SK-MEL-5 (cell line): ENCODE measurements at places on chromosomes 6 and 20. TPM values are rescaled to one million over a fixed set of nuclear protein-coding genes. Genes with fewer than 3 reads are reported as not detected.

GRCh38 chr6:147802459-147802858 lies 294.0 kb downstream of the SAMD5 start:
- no peak for DNase-seq

DNA sequence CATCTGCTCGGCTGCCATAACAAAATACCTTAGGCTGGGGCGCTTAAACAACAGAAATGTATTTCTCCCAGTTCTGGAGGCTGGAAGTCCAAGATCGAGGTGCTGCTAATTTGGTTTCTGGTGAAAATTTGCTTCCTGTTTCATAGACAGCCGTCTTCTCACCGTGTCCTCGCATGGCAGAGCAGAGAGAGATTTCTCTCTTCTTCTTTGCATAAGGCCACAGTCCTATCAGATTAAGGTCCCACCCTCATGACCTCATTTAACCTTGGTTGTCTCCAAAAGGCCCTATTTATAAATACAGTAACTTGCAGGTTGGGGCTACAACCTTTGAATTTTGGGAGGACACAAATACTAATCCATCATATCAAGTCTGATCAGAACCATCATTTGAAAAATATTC lies 544.3 kb downstream of the KIF16B start:
- no peak for DNase-seq

GRCh38 chr6:85191656-85192055 lies 258.2 kb upstream of the NT5E start:
- no peak for DNase-seq

- DNase-seq, result no peak
Observed at GRCh38 chr20:25216199-25216945, 20.9 kb downstream of the ENTPD6 start.

- DNase-seq, result peak; percentile 49
Observed at GRCh38 chr6:85404564-85405174, 45.2 kb upstream of the NT5E start.

DNA sequence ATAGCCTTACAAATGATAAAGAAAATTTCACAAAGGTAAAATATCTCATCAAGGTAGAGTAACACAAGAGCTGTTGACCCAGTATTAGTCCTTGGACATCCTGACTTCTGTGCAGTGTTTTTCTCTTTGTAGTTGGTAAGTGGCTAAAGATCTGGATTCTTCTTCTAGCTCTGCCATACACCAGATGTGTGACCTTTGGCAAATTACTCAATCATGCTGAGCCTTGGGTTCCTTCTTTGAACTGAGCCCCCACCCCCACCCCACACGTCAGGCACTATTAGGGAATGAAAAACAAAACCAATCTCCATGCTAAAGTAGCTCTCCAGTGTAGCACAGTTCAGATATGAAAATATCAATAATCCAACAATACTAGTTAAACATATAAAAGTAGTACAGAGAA lies 15.1 kb upstream of the TRIM39 start:
- DNase-seq, result no peak

- DNase-seq, result no peak
Observed at GRCh38 chr20:20734475-20734948, 22.1 kb upstream of the RALGAPA2 start.

DNA sequence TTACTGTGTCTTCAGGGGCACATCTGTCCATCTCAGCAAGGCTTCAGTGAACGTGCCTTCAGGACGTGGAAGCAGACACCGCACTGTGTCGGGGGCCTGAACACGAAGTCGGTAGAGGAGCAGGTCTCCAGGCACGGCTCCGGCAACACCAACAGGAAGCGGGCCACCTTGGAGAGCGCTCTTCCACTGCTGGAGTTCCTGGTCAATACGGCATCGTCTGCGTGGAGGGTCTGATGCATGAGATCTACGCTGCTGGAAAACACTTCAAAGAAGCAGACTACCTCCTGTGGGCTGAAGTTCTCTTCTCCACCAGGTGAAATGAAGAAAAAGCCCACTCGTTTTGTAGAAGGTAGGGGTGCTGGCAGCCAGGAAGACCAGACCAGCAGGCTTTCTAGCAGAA lies 69.3 kb upstream of the SLCO4A1 start:
- no peak for DNase-seq

GRCh38 chr20:48841875-48842529 lies 14.2 kb upstream of the PREX1 start:
- DNase-seq, result no peak

- DNase-seq, result no peak
Observed at GRCh38 chr6:76250666-76251065, 178.2 kb upstream of the IMPG1 start.

- no peak for DNase-seq
Observed at GRCh38 chr6:125794342-125795137, 3.8 kb downstream of the NCOA7 start.

DNA sequence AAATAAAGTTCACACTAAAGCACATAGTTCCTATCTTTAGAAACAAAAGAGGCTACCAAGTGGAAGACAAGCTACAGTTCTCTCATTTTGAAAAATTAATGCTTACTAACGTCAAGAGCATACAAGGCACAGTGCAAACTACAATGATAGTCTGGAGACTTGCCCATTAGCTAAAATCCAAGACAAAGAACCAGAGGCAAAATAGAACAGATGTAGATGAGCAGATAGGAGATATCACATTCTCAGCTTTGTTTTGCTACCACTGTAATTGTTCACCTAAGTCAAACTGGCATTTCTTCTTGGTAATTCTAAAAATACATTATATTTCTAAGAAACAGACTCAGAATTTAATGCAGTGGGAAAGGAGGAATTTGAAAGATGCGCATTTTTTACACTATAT lies 5.2 kb downstream of the TMEM30A start:
- no peak for DNase-seq

GRCh38 chr6:118812970-118813369 lies 81.0 kb upstream of the ASF1A start:
- no peak for DNase-seq

DNA sequence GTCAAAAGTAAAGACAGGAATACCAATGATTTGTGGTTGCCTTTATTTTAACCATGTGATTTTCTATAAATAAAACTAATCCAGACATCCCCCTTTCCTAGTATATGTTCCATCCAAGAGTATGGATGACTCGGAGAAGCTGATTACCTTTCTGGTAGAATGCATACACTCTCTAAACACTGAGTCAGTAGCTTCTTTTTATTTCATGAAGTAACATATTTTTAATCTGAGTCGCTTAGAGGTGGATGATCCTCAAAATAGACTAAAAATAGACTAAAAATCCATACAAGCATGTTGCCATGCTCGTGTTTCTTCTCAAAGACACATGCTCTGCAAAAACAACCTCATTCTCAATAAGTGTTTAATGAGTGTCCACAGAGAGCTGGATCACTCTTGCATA lies 263.7 kb downstream of the COL12A1 start:
- no peak for DNase-seq

GRCh38 chr6:10954590-10955010 lies 67.7 kb downstream of the SYCP2L start:
- peak; percentile 94 for DNase-seq

DNA sequence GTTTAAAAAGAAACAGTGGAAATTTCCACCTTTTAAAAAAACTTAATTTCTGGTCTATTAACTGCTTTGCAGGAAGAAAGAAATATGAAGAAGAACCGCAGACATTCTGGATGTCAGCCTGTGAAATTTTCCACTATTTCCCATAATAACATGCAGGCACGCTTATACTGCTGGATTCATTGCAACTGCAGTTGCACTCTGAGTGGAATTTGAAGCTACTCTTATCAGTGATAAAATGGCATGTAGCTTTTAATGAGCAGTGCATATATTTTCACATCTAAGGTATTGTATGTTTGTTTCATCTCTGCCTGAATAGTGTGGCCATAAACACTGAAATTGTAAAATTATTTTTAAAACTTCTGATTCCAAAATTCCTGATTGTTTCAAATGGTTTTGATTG lies 28.2 kb downstream of the NCOA3 start:
- DNase-seq, result no peak

GRCh38 chr6:165245701-165246100 lies 63.7 kb downstream of the C6orf118 start:
- DNase-seq, result no peak

DNA sequence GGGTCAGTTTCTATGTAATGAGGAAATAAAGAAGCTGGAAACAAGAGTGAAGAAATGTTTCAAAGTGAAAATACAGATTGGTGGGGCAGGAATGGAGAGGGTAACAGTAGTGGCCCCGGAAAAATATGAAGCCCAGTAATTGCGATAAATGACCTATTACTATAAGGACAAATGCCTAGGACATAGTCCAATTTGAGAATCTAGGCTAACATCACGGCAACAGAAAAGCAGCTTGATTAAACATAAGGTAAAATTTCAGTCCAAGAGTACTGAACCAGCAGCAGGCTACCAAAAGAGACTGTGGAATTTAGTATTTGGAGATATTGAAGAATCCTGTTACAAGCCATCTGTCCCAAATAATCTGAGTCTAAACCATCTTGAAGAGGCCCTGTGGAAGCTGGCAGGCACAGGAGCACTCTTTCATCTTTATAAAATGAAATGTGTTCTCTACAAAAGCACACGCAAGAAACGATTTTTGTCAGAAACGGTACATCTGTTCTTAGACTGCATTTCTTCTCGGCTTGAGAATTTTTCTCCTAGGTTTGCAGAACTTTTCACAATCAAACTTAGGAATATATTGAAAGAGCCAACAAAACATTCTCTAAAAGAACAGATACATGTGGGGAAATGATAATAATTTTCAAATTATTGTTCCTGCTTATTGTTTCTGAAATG lies 49.3 kb downstream of the ELOVL5 start:
- no peak for DNase-seq

DNA sequence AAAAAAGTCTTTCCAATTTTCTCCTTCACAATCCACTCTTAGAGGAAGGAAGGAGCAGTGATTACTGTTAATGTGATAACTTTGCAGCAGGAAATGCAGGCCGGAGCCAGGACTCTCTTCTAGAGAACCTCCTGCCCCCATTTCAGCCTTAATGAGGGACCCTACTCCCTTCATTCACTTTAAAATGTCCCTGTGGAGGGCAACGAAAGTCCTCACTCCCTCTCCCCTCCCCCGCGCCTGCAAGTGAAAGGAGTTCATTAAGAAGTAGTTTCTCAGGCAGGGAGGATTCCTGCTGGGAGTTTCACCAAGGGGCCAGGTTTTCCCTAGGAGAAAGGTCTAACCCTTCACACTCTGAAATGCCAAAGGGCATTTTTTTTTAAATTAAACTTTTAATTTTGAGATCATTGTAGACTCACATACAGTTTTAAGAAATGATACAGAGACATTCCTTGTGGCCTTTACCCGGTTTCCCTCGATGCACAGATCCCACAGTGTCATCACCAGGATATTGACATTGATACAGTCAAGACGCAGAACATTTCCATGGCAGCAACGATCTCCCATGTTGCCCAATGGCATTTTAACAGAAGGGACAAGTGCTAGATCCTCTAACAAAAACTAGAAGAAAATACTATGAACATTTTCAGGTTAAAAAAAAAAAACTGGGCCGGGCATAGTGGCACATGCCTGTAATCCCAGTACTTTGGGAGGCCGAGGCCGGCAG lies 6.8 kb upstream of the COMMD7 start:
- DNase-seq, result peak; percentile 43

- DNase-seq, result peak; percentile 5
Observed at GRCh38 chr6:149716181-149716963, 1.5 kb downstream of the LATS1 start.

DNA sequence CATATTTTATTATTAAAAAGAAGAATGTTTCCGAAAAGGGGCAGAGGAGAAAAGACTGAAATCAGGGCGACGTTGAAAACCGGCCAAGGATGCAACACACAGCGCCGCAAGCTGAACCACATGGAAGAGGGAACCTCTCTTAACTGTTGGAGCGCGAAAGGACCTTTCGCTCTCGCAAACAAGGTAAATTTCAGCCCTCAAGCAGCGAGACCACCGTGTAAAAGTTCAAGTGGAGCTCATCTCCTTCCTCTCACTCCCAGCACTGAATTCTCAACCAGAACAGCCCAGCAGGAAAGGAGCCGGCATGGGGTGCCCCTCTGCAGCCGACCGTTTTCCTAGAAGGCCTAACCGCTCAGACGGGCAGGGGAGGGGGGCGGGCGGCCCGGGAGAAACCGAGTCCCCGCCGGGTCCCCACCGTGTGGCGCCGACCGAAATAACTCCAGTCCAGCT lies 621 bp downstream of the GPR63 start:
- peak; percentile 2 for DNase-seq

DNA sequence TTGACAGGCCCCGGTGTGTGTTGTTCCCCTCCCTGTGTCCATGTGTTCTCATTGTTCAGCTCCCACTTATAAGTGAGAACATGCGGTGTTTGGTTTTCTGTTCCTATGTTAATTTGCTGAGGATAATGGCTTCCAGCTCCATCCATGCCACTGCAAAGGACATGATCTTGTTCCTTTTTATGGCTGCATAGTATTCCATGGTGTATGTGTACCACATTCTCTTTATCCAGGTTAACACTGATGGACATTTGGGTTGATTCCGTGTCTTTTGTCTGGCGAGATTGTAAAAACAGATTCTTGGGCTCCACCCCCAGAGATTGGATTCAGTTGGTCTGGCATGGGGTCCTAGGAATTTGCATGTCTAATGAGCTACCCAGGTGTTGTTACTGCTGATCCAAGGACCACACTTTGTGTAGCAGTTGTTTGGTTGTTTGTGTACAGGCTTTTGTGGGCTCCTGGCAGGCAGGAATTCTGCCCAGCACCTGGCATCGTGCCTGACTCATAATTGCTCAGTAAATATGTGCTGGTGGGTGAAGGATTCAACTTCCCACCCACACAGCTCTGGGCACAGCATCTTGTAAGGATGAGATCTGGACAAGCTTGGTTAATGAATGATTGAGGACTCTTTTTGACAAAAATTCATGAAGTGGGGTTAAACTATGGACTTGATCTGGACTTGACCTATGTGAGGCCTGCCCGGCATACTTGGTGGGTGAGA lies 5.2 kb downstream of the TOX2 start:
- DNase-seq, result no peak

GRCh38 chr6:52209770-52210169 lies 23.6 kb downstream of the IL17A start:
- no peak for DNase-seq

DNA sequence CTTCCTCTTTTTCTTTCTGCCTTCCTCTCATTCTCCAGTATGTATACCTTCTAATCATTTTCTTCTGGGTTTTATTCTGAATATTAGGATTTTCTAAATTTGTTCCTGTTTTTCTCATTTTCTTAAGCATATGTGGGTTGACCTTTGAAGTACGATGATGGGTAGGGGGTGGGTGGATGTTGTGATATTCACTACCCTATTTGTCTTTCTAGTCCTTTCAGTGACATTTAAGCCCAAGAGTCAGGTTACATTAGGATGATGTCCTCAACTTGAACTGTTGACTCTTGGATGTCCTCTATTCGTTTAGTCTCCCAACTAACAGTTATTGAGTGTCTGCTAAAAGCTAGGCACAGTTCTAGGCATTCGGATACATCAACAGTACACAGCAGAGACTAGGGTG lies 7.3 kb downstream of the ABT1 start:
- DNase-seq, result no peak

The SYCP2L gene
- total RNA-seq, result 5.6 and 6.2 TPM in 2 replicates

The KIFC1 gene
- total RNA-seq, result 21.8 and 23.9 TPM in 2 replicates

The WFDC10B gene
- not detected in 2 replicates for total RNA-seq

The EMILIN3 gene
- total RNA-seq, result 0.16 and 0.24 TPM in 2 replicates

The RSPO3 gene
- not detected in 2 replicates for total RNA-seq

The SERAC1 gene
- 6.6 and 6.7 TPM in 2 replicates for total RNA-seq

The CALHM6 gene
- 0.56 and 2.1 TPM in 2 replicates for total RNA-seq

The SRSF6 gene
- 45.6 and 48.8 TPM in 2 replicates for total RNA-seq

The ADAT2 gene
- 7.0 and 11.2 TPM in 2 replicates for total RNA-seq

The GHRH gene
- not detected in 2 replicates for total RNA-seq

The METTL24 gene
- not detected in 2 replicates for total RNA-seq
